ENCODE measurements at places on chromosomes 6 and 20.

GRCh38 chr20:13865156-13865555 is 80.3 kb downstream of the NDUFAF5 start:
- no peak for DNase-seq

DNA sequence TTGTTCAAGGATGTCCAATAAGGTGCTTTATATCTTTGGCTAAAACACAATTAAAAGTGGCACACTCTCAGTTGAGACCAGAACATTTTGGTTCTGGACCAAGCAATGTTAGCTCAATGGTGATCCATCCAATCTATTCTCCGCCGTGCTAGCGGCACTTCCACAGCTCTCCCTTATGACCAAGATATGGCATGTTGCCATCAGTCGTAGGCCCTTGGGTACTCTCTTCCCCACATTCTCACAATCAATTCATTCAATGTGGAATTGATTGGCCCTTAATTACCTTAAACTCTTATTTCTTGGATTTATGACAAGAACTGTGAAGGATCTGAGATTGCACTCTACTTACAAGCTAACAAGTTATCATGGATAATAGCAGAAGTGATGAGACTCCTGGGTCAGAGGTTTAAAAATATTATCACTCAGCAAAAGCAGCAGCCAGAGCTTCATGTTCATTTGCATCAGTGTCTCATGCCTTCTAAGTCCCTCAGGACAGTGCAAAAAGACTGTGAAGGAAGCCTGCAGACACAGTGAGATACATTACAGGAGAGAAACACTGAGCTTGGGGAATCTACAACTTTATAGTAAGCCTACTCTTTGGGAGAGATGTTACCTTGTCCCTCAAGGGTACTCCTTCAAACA is 80.0 kb upstream of the ARG1 start:
- no peak for DNase-seq

- DNase-seq, result no peak
Observed at GRCh38 chr6:43780293-43780692, 10.3 kb downstream of the VEGFA start.

GRCh38 chr20:50554694-50555579 is 44.8 kb downstream of the PTPN1 start:
- no peak for DNase-seq

- no peak for DNase-seq
Observed at GRCh38 chr6:95294043-95294442, 283.3 kb upstream of the MANEA start.

DNA sequence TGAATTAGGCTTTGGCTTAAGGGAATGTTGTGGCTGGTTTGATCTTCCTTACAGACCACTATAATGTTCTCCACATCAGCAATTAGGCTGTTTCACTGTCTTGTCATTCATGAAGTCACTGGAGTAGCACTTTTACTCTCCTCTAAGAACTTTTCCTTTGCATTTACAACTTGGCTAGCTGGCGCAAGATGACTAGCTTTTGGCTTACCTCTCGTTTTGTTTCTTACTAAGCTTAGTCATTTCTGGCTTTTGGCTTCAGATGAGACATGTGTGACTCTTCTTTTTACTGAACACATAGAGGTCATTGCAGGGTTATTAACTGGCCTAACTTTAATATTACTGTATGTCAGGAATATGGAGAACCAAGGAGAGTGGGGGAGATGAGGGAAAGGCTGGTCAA is 143.2 kb downstream of the PTCHD4 start:
- DNase-seq, result no peak

DNA sequence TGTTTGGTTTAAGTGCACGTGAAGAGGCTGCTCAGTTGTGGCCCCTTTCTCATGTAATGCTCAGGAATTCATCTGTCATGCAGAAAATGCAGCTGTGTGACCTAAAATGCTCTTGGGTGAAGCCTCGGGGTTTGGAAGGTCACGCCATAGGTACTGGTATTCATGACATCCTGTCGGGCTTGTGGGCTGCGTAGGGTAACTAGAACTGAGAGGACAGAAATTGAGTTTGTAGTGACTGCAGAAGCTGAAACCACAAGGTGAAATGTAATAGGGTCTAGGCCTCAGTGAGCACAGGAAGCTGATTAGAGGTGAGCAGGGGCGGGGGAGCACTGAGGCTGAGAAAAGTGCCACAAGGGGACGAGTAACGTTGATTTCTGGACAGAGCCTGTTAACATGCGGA is 128.8 kb downstream of the SOBP start:
- DNase-seq, result no peak

- no peak for DNase-seq
Observed at GRCh38 chr6:74269600-74269858, 573.5 kb downstream of the CD109 start.

DNA sequence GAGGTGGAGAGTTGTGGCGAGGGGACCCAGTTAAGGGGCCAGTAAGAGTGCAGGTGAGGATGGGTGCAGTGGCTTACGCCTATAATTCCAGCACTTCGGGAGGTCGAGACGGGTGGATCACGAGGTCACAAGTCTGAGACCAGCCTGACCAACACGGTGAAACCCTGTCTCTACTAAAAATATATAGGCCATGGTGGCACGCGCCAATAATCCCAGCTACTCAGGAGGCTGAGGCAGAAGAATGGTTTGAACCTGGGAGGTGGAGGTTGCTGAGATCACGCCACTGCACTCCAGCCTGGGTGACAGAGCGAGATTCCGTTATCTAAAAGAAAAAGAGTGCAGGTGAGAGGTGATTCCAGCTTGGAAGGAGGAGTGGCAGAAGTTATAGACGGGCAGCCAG is 28.0 kb downstream of the PPP1R3G start:
- no peak for DNase-seq

GRCh38 chr6:166500246-166500645 is 86.2 kb downstream of the RAMACL start:
- DNase-seq, result no peak

DNA sequence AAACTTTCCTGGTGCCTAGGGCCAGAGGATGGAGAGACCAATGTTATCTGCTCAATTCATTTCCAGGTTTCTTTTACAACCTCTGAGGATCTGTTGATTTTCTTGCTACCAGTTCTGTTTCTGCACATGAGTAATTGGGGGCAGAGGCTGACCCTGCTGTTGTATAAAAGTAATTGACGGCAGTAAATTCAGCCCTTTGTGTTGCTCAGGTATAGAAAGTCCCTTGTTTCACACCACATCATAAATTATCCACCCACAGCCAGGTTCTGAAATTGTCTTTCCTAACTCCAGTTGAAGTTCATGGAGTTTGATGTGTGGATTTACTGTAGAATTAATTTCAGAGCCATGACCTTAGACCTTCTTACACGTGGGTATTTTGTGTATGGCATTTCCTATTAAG is 107.4 kb upstream of the GRIK2 start:
- no peak for DNase-seq

GRCh38 chr6:111943726-111944125 is 70.5 kb upstream of the FYN start:
- DNase-seq, result no peak

DNA sequence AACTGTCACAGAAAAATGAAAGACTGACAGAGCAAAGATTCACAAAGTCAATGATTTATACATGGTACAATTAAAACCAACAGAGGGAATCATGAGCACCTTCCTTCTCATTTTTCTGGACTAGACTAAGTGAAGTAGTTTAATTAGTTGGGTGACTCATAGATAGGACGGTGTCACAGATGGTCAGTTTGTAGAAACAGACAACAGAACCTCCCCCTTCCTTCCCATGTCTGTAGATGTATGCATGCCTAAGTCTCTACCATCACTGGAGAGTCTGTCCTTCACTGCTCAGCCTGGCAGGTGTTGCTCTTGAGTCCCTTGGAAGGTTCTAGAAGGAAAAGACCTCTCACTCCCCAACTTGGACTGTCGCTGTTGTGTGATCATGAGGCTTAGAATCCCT is 75.4 kb upstream of the EEF1E1 start:
- DNase-seq, result no peak

DNA sequence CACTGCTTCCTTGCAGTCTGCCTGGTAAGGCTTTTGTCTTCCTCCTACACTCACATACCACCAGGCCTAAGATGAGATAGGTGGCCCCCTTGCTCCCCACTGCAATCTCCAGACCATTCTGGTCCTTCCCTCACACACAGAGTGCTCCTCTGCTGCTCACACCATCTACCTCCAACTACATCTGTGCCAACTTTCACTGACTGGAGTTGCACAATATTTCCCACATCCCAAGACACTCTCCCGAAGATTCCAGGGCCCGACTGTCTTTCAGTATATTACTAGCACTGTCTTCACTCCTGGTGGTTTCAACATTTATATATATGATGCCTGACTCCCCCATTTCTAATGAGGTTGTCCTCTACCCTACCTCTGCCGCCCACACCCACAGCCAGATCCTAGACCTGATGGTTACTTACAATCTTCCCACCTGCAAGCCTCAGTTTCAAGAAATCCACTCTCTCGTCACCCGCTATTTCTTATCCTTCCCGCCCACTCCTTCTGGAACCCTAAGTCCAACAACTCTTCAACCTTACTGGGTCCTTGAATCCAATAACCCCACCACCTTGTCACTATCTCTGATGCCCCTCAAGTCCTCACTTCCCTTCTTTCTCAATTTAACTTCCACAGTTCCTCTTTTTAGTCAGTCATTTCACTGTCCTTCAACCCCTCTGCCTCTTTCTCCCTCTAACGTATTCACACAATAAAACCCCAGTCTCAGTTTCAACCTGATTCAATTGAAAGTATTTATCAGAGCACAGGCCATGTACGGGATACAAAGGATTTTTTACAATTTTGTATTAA is 21.6 kb downstream of the RALGAPA2 start:
- DNase-seq, result no peak

DNA sequence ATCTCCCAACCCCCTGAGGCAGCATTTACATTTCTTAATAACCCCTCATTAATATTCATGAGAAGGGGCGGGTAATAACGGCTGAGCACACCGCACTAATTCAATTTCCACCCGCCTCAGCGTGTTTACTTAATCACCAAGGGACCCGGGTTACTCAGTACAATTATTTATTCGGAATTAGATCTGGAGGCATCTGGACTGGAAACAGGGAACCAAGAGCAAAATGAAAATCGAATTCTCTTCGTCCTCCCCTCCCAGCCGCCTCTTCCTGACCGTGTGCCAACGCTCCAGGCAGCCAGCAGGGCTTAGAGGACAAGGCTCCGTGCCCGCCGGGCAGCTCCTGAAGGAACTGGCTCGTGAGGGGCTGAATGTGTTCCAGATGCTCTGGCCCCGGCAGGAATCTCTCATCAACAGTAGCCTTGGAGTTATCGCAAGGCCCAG is 23.5 kb upstream of the CTNNBL1 start:
- DNase-seq, result no peak

DNA sequence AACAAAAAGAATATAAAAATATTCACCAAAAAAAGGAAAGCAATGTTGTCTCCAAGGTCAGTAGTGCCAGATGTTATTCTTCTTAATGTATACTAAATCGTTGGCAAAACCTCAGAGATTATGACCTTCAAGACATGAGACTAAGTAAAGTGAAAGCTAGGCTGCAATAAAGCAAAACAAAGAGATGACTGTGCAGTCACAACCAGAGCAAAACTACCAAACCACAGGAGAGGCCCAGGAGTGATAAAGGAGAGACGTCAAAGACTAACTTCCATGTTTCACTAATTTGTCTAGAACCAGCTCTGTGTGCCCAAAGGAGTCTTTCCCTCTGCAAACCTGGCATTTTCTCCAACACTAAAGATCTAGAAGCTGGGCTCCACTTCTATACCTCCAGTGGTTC is 155.9 kb upstream of the POU3F2 start:
- DNase-seq, result no peak

DNA sequence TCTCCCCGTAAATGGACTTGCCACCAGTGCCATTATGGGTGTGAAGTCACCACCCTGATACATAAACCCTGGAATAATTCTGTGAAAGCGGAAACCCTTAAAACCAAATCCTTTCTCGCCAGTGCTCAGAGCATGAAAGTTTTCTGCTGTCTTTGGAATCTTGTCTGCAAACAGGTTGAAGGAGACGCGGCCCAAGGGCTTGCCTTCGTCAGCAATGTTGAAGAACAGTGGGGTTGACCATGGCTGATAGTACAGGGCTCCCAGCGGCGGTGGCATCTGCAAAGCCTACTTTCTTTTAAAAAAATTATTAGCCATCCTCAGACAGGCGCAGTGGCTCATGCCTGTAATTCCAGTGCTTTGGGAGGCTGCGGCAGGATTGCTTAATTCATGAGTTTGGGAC is 22.1 kb downstream of the ABHD12 start:
- DNase-seq, result no peak

DNA sequence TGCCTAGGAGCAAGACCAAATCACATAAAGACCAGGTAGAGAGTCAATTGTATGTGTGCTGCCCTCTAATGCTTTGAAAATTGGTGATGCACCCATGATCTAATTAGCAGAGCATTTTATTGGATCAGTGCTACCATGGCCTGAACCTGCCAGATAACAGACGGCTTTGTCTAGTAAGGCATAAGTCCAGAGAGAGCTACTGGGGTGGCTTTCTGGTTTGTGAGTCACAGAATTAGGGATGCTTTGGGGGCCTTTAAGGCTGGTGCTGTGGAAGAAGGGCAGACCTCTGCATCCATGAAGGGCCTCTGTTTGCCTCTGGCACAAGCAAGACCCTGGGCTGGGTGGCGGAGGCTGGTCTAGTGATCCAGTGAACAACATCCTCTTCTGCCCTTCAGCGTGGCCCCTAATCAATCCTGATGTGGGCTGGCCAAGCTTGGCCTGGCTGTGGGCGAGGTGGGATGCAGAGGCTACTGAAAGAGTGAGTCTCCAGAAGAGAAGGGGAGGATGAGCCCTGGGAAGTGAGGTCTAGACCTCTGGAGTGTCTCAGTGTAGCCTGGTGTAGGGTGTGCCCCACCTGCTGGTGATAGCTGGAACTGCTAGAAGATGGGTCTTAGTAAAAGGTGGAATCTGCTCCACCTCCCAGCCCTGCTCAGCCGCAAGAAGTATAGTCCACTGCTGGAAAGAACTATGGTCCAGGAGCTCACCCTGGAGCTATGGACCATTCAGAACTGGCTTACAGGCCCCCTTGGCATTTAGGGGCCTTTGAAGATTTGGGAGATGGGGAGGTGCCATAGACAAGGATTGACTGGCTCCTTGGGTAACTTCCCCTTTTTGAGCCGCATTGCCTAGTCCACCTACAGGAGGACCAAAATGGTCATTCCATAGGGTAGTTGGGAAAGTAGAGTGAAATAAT is 36.7 kb upstream of the AAR2 start:
- DNase-seq, result peak; percentile 34

DNA sequence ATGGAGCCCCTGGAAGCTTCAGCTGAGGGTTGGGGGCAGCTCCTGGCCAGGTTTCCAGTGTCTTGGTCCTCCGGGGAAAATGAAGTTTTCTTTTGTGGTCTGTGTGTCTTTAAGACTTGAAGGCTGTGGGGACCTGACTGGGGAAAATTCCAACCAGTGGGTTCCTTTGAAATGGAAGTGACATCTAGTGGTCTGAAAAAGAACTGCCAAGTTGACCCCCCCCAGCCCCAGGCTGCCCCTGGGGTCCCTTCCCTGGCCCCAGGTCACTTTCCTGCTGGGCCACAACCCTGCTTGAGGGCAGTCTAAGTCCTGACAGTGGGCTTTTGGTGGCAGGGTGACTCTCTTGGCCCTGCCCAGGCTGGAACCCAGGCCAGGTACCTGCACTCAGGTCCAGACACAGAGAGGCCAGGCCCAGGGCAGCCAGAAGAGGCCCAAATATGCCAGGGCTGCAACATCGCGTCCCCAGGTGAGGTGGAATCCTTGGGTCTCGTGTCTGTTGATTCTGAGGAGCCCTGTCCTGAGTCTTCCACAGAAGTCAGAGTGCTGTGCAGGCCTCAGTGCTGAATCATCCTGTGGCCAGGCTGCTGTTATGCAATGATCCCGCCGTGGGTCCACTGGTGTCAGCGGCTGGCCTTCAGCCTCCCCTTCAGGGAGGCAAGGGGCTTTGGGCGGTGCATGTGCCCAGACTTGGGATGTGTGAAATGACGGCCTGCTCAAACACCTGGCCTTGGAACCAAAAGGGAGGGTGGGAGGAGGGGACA is 68.4 kb downstream of the VEGFA start:
- DNase-seq, result no peak
